ENCODE measurements at places on chromosomes 3 and 15.

GRCh38 chr3:136909187-136909586 is 47.2 kb downstream of the NCK1 start:
- no peak for DNase-seq

GRCh38 chr3:97910931-97911351 is 61.3 kb downstream of the RIOX2 start:
- peak; percentile 80 for DNase-seq

DNA sequence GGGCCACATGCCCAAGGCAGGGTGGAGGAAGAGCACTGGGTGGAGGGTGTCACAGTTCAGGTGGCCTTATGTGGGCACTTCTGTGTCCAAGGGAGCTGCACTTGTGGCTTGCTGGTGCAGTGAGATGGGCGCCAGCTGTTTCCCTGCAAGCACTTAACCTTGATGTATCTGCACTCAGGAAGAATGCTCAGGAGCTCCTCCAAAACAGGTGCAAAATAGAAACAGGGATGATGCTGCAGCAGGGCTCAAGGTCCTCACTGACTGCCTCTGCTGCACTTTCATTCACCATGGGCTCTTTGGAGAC is 151.3 kb downstream of the CADPS start:
- no peak for DNase-seq

GRCh38 chr15:90211440-90212143 is 10.5 kb downstream of the SEMA4B start:
- no peak for DNase-seq

- no peak for DNase-seq
Observed at GRCh38 chr3:155492841-155493240, 199.4 kb upstream of the STRIT1 start.

DNA sequence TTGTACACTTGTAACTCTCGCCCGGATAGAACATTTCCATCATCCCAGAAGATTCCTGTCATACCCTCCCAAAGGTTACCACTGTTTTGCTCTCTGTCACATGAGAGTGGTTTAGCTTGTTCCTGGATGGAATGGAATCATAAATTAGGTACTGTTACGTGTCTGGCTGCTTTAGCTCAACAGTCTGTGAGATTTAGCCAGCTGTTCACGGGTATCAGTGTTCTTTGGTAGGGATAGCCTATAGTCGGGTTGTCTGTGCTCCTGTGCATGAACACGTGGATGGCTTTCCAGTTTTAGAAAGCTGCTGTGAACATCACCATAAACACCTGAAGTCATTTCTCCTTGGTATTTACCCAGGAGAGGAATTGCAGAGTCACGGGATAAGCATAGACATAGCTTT is 58.2 kb upstream of the NR2C2 start:
- DNase-seq = no peak

DNA sequence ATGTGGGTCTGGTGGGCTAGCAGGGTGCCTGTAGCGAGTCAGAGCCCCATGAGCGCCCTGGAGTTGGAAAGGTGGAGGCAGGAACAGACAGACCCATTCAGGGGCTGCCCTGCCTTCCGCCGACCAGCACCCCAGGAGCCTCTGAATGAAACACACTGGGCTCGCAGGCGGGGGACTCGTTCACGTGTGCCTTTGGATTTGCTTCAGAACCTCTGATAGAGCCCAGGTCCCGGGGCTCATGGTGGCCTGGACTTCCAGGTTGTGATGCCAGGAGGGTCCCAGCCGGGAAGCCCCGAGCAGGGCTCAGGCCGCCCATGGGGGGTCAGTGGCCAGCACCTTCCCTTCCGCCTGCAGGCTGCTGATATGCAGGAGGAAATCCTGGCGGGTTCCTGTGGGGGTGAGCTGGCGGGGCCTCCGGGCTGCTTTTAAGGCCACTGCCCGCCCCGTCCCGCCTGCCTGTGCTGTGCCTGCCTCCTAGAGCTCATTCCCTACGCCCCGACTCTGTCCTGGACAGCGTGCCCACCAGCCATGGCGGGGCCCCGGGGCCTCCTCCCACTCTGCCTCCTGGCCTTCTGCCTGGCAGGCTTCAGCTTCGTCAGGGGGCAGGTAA is at the start of gene STAB1:
Gene STAB1 (plus strand): TSS at position 453 of the 610 bp plus-strand sequence. CDS start 76 bp downstream, at position 529.
- peak; percentile 71 for DNase-seq

- no peak for DNase-seq
Observed at GRCh38 chr3:66809595-66809958, 188.5 kb upstream of the KBTBD8 start.

DNA sequence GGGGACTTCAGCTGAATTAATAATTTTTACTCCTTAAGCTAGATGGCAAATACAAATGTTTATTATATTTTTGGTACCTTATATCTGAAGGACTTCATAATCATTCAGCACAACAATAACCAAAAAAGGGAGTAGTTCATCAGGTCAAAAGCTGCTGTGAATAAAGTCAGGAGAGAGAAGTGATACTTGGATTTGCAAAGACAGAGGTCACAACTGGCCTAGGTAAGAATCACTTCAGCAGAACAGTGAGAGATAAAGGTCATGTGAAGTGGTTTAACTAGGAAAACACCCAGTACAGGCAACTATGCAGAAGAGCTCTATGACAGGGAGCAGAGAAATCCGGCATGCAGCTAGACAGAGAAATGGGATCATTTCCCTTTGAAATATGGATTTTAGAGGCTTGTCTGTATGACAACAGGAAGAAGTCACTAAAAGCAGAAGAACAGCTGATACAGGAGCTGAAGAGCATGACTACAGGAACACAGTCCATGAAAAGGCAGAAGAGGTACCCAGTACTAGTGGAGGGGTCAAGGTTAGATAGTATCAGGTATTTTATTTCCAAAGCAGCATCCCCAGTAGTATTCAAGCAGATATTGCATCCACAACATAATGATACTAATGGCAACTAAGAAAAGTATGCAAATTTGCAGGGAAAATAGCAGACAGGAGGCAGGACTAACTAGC is 25.7 kb downstream of the ZMAT3 start:
- DNase-seq = no peak

DNA sequence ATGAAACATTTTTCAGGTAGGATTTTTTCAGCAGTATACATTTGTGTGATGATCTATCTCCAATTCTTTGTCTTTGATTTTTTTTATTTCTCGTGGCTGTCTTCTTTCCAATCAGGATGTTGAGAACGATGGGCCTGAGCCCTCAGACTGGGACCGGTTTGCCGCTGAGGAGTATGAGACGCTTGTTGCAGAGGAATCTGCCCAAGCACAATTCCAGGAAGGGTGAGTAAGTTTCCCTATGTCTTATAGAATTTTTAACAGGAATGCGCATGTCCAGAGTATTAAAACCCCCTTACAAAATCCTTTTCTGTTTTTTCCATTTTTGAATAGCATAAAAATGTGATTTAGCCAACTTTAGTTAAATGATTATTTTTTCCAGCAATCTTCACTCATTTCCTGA is 90.0 kb downstream of the MSL2 start:
- no peak for DNase-seq

- DNase-seq = no peak
Observed at GRCh38 chr3:31839144-31839917, 141.7 kb downstream of the OSBPL10 start.

GRCh38 chr3:188084752-188085583 is 69.0 kb upstream of the LPP start:
- no peak for DNase-seq

Measured in CMK (cell line).